ENCODE measurements at places on chromosomes 3 and 15. TPM values are rescaled to one million over a fixed set of nuclear protein-coding genes. Genes with fewer than 3 reads are reported as not detected.
A peak's percentile ranks its signal among the peaks of the same experiment; 100 is the strongest.

- H3K4me1 ChIP-seq = no peaks in the 10 kb centered on the region
- H3K27ac ChIP-seq = no peak overlapping the region
- no peak for DNase-seq
- H3K36me3 ChIP-seq = peaks cover 2% of the 10 kb centered on the region
Observed at GRCh38 chr3:47932421-47932820, 83.8 kb downstream of the MAP4 start.

GRCh38 chr3:9168241-9168741, 81.2 kb downstream of the SRGAP3 start:
- H3K27me3 ChIP-seq = no peaks in the 10 kb centered on the region
- peaks cover 28% of the 10 kb centered on the region for H3K4me1 ChIP-seq
- no peaks in the 10 kb centered on the region for H3K36me3 ChIP-seq
- H3K27ac ChIP-seq = no peak overlapping the region
- no peak overlapping the region for H3K4me3 ChIP-seq

GRCh38 chr15:101067660-101068522, 148.7 kb downstream of the LRRK1 start:
- no peak overlapping the region for H3K27ac ChIP-seq
- no peak overlapping the region for H3K4me3 ChIP-seq
- no peaks in the 10 kb centered on the region for H3K36me3 ChIP-seq
- no peak for DNase-seq
- H3K4me1 ChIP-seq = no peaks in the 10 kb centered on the region

- H3K36me3 ChIP-seq = no peaks in the 10 kb centered on the region
- H3K4me3 ChIP-seq = no peak overlapping the region
- H3K27ac ChIP-seq = no peak overlapping the region
- no peak for DNase-seq
- H3K4me1 ChIP-seq = no peaks in the 10 kb centered on the region
Observed at GRCh38 chr3:192940129-192940528, 22.5 kb upstream of the MB21D2 start.

GRCh38 chr15:44570361-44570760, 33.4 kb downstream of the EIF3J start:
- DNase-seq = no peak
- no peaks in the 10 kb centered on the region for H3K4me1 ChIP-seq
- H3K27ac ChIP-seq = no peak overlapping the region
- peaks cover 14% of the 10 kb centered on the region for H3K36me3 ChIP-seq
- no peak overlapping the region for H3K4me3 ChIP-seq

GRCh38 chr3:95721938-95722337, 1092.5 kb upstream of the EPHA6 start:
- no peaks in the 10 kb centered on the region for H3K4me1 ChIP-seq
- no peak overlapping the region for H3K27ac ChIP-seq
- H3K27me3 ChIP-seq = no peaks in the 10 kb centered on the region

GRCh38 chr3:154970797-154971196, 109.3 kb upstream of the MME start:
- no peak overlapping the region for H3K4me3 ChIP-seq
- no peaks in the 10 kb centered on the region for H3K36me3 ChIP-seq
- no peaks in the 10 kb centered on the region for H3K27me3 ChIP-seq
- H3K4me1 ChIP-seq = no peaks in the 10 kb centered on the region
- no peak overlapping the region for H3K27ac ChIP-seq
- DNase-seq = no peak

DNA sequence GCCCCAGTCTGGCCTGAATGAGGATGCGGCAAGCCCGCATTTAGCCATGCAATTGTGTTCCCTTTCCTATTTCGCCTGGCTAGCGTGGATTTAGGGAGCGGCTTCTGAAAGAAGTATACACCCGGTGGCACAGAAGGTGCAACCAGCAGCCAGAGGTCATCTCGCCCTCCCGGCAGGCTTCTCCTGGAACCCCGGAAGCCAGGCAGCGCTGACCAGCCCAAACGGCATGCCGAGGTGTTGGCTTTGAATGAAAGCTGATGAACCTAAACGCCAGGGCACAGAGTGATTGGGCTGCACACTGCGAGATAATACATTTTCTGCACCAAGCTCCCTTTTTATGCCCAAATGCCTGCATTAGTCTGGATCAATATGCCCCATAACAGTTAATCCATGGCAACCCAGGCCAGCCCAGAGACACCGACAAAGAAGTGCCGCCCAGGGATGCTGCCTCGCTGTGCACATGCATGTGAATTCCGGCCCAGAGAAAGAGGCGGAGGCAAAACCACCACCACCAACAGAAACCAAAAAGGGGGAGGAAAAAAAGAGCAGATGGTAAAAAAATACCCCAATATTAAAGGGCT, 1.4 kb downstream of the SRGAP3 start:
- no peaks in the 10 kb centered on the region for H3K36me3 ChIP-seq
- peak overlapping the region; percentile 64 for H3K4me3 ChIP-seq
- no peak overlapping the region for H3K27ac ChIP-seq
- DNase-seq = no peak
- no peaks in the 10 kb centered on the region for H3K27me3 ChIP-seq

GRCh38 chr3:39362812-39363211, 20.4 kb upstream of the SLC25A38 start:
- H3K27me3 ChIP-seq = no peaks in the 10 kb centered on the region
- no peaks in the 10 kb centered on the region for H3K36me3 ChIP-seq
- no peak for DNase-seq
- no peak overlapping the region for H3K4me3 ChIP-seq
- H3K27ac ChIP-seq = no peak overlapping the region

GRCh38 chr3:158783051-158783450, 18.8 kb upstream of the MFSD1 start:
- no peak for DNase-seq
- H3K4me1 ChIP-seq = no peaks in the 10 kb centered on the region
- no peaks in the 10 kb centered on the region for H3K36me3 ChIP-seq
- no peaks in the 10 kb centered on the region for H3K27me3 ChIP-seq

- no peak for DNase-seq
- no peaks in the 10 kb centered on the region for H3K4me1 ChIP-seq
- H3K4me3 ChIP-seq = no peak overlapping the region
- H3K27me3 ChIP-seq = peaks cover 6% of the 10 kb centered on the region
- no peak overlapping the region for H3K27ac ChIP-seq
Observed at GRCh38 chr15:68526784-68527183, 52.0 kb upstream of the CORO2B start.

DNA sequence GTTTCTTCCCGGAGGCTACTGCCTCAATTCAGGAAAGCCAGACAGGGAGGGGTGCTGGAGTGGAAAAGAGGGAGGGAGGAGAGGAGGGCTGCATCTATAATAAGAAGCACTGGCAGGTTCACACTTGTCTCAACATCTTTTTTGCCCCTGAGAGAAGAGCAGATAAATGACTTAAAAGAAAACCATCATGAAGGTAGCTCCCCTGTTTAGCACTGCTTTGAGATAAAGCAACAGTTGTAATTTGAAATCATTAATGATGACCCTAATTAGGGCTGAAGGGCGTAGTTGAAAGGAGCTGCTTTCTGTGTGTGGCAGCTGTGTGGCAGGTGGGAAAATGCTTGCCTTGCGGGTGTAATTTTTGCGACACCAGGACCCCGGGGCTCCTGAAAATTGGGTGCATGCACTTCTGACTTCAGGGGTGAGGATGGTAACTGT, 222.8 kb upstream of the IL12A start:
- H3K4me3 ChIP-seq = no peak overlapping the region
- DNase-seq = no peak
- peaks cover 48% of the 10 kb centered on the region for H3K27me3 ChIP-seq
- no peak overlapping the region for H3K27ac ChIP-seq

GRCh38 chr3:5017925-5018531, 38.8 kb downstream of the BHLHE40 start:
- DNase-seq = no peak
- no peak overlapping the region for H3K27ac ChIP-seq
- no peaks in the 10 kb centered on the region for H3K36me3 ChIP-seq
- H3K4me3 ChIP-seq = no peak overlapping the region
- H3K27me3 ChIP-seq = peaks cover 3% of the 10 kb centered on the region

GRCh38 chr15:69666441-69666882, 213.8 kb downstream of the RPLP1 start:
- no peak for DNase-seq
- no peak overlapping the region for H3K4me3 ChIP-seq
- H3K4me1 ChIP-seq = peaks cover 61% of the 10 kb centered on the region
- H3K36me3 ChIP-seq = no peaks in the 10 kb centered on the region
- H3K27ac ChIP-seq = no peak overlapping the region

- H3K27me3 ChIP-seq = no peaks in the 10 kb centered on the region
- DNase-seq = no peak
- H3K4me3 ChIP-seq = no peak overlapping the region
- no peak overlapping the region for H3K27ac ChIP-seq
- no peaks in the 10 kb centered on the region for H3K36me3 ChIP-seq
Observed at GRCh38 chr3:142022381-142022780, 127.0 kb downstream of the TFDP2 start.

DNA sequence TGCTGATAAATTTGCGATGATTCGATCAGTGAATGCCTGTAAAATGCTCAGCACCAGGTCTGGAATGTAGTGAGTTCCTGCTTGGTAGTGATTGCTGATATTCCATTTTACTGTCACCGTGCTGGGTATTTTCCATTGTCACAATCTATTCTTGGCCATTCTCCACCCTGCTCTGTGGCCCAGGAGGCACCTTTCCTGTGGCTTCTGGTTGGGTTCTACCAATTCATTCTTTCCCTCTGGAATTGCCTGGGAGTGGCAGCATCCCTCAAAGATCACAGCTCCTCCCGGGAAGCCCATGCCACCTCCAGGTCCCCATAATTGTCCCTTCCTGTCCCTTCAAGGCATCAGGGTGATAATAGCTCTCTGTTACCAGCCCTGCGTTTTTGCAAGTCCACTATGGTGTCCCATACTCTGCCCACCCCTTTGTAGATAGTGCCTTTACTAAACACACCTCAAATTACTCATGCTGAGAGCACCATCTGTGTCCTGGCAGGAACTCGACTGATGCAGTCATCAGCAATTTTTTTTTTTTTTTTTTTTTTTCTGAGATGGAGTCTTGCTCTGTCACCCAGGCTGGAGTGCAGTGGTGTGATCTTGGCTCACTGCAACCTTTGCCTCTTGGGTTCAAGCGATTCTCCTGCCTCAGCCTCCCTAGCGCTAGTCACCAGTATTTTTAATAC, 177.8 kb upstream of the PROK2 start:
- no peaks in the 10 kb centered on the region for H3K36me3 ChIP-seq
- no peaks in the 10 kb centered on the region for H3K4me1 ChIP-seq
- no peak overlapping the region for H3K4me3 ChIP-seq
- no peak overlapping the region for H3K27ac ChIP-seq
- peaks cover 11% of the 10 kb centered on the region for H3K27me3 ChIP-seq

GRCh38 chr3:101383156-101383575, 62.8 kb upstream of the IMPG2 start:
- H3K27ac ChIP-seq = no peak overlapping the region
- no peaks in the 10 kb centered on the region for H3K27me3 ChIP-seq
- DNase-seq = no peak

DNA sequence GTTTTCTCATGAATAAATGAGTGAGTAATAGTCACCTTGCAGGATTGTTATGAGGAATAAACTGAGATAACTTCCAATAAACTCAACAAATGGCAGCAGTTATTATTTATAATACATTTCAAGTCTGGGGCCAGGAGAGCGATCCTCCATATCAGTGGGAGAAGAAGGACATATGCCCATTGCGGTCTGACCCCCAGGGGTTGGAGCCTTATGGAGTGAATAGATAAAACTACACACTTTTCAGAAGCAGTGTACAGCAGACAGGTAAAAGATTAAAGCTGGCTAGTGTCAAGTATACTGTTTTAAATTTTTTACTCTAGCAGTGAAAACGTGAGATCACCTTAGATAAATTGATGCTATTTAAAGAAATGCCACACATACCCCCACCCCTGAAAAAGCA, 43.5 kb downstream of the DIPK2A start:
- no peaks in the 10 kb centered on the region for H3K27me3 ChIP-seq
- no peaks in the 10 kb centered on the region for H3K36me3 ChIP-seq
- H3K4me1 ChIP-seq = no peaks in the 10 kb centered on the region
- H3K4me3 ChIP-seq = no peak overlapping the region
- no peak overlapping the region for H3K27ac ChIP-seq

DNA sequence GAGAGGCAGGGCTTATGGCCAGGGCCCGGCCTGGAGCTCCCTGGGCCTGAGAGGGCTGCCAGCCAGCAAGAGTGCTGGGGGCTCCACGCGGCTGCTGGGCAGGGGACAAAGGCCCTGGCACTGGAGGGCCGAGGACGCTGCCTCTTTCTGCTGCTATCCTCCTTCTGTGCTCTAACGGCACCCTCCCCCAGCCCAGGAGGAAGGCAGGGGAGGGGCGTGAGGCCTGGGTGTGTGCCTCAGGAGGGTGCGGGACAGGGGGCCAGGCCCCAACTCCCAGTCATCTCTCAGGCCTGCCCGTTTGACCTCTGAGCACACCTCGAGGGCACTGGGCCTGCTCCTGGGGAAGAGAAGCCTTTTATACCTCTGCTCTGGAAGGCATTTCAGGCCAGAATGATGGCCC, 115.5 kb downstream of the ADCY5 start:
- DNase-seq = no peak
- H3K27me3 ChIP-seq = peaks cover 10% of the 10 kb centered on the region
- peaks cover 11% of the 10 kb centered on the region for H3K4me1 ChIP-seq
- H3K27ac ChIP-seq = no peak overlapping the region
- H3K36me3 ChIP-seq = no peaks in the 10 kb centered on the region

GRCh38 chr3:151318313-151318712, 1.7 kb upstream of the GPR87 start:
- no peaks in the 10 kb centered on the region for H3K27me3 ChIP-seq
- H3K36me3 ChIP-seq = no peaks in the 10 kb centered on the region
- H3K4me3 ChIP-seq = no peak overlapping the region

DNA sequence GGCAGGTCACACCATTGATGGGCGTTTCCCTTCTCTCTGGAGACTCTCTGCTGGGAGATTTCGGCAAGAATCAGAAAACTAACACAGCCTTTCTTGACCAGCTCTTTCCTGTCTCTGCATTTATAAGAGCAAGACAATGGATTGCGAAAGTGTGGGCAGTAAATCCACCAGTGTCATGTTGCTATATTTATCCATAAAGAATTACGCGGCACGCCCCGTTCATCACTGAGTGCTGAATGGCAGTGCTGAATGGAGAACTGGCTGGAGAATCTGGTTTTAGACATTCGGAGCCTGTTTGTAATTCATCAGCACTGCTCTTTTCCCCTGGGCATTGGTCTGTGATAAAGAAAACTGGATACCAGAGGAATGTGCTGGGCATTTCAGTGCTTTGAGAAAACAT, 2.0 kb upstream of the CEMIP start:
- H3K36me3 ChIP-seq = no peaks in the 10 kb centered on the region
- H3K27me3 ChIP-seq = peaks cover 3% of the 10 kb centered on the region
- H3K4me3 ChIP-seq = no peak overlapping the region
- no peak overlapping the region for H3K27ac ChIP-seq

- H3K36me3 ChIP-seq = no peaks in the 10 kb centered on the region
- no peak overlapping the region for H3K4me3 ChIP-seq
- peaks cover 16% of the 10 kb centered on the region for H3K4me1 ChIP-seq
Observed at GRCh38 chr3:138328341-138328740, 1.3 kb downstream of the NME9 start.

Gene FOXB1
- total RNA-seq = 0.13 TPM

Gene LRIG1
- 35.3 TPM for total RNA-seq

Gene POLQ
- total RNA-seq = 1.1 TPM

Gene TICRR
- 0.35 TPM for total RNA-seq

Gene ADAMTS7
- 2.3 TPM for total RNA-seq

Gene STXBP5L
- not detected for total RNA-seq

Gene TRANK1
- total RNA-seq = 130 TPM

Gene SLC22A13
- total RNA-seq = 0.79 TPM

Gene INSYN1
- not detected for total RNA-seq
